ENCODE measurements at places on chromosomes 6 and 20. TPM values are rescaled to one million over a fixed set of nuclear protein-coding genes. Genes with fewer than 3 reads are reported as not detected.
A peak's percentile ranks its signal among the peaks of the same experiment; 100 is the strongest.

Gene LST1
- total RNA-seq = 12.9 TPM

Gene BCAS4
- 8.0 TPM for total RNA-seq

Gene HRH3
- total RNA-seq = not detected

Gene OR2B2
- total RNA-seq = not detected

Gene ADGRB3
- not detected for total RNA-seq

Gene IL17F
- total RNA-seq = 0.64 TPM

Gene DPPA5
- not detected for total RNA-seq

Gene EFCAB8
- total RNA-seq = 1.2 TPM

Gene NRN1
- total RNA-seq = not detected

GRCh38 chr6:9316831-9317230 lies 881.5 kb upstream of the SLC35B3 start:
- no peak overlapping the region for H3K27ac ChIP-seq
- DNase-seq = no peak
- H3K27me3 ChIP-seq = no peaks in the 10 kb centered on the region
- H3K4me1 ChIP-seq = no peaks in the 10 kb centered on the region
- no peak overlapping the region for H3K4me3 ChIP-seq

DNA sequence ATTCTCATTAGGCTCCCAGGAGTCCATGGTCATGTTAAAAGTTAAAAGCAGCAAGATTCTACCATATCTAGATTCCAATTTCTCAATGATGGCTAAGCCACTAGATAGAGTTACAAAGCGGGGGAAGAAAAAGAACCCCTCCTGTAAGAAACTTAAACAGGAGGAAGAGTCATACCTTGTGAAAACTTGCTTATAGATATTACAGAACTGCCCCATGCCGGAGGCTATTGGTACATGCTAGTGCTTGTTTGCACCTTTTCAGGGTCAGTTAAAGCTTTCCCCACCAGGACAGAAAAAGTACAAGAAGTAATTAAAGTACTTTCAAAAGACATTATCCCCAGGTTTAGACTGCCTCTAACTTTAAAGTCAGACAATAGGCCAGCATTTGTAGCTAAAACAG lies 15.5 kb upstream of the GSTA3 start:
- no peak for DNase-seq
- H3K27ac ChIP-seq = no peak overlapping the region
- peaks cover 5% of the 10 kb centered on the region for H3K27me3 ChIP-seq
- H3K4me1 ChIP-seq = no peaks in the 10 kb centered on the region
- no peak overlapping the region for H3K4me3 ChIP-seq
- H3K36me3 ChIP-seq = no peaks in the 10 kb centered on the region

GRCh38 chr20:63503524-63503923 lies 4.6 kb upstream of the EEF1A2 start:
- H3K4me1 ChIP-seq = peaks cover 6% of the 10 kb centered on the region
- DNase-seq = no peak
- no peak overlapping the region for H3K27ac ChIP-seq
- H3K4me3 ChIP-seq = no peak overlapping the region

DNA sequence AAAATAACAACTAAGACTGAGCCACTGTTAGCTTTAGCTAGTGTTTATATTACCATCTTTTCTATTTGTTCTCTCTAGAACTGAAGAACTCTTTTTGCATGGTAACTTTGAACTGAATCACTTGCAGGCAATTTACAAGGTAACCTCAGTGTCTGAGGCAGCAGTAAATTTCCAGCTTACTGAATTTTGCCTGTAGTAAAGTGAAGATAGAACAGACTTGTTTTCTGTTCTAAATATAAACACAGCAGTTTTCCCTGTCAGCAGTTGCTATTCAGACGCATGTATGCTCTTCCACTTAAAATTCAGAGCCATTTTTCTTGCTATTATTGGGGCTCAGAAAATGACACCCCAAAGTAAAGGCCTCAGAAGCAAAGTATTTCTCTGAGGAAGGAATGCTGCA lies 974.0 kb upstream of the GJE1 start:
- H3K4me1 ChIP-seq = no peaks in the 10 kb centered on the region
- H3K36me3 ChIP-seq = no peaks in the 10 kb centered on the region
- H3K27ac ChIP-seq = no peak overlapping the region
- no peaks in the 10 kb centered on the region for H3K27me3 ChIP-seq
- DNase-seq = no peak

DNA sequence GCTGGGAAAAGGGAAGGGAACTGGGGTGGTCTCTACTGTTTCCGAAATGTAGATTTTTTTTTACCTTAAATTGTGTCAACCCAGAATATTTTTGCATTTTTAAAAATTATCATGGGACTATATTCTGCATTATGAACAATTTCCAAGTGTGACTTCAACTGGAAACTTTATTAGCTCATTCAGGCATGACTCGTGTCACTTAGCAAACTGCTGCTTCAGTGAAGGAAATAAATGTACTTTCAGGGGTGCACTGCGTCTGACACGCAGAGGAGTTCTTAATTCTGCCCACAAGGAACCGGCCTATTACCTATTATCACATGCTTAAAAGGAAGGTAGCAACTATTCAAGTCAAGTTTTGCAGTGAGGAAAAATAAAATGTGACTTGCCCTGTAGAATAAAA lies 291.3 kb upstream of the PRDM1 start:
- DNase-seq = no peak
- no peak overlapping the region for H3K27ac ChIP-seq
- no peak overlapping the region for H3K4me3 ChIP-seq
- peaks cover 2% of the 10 kb centered on the region for H3K27me3 ChIP-seq
- H3K36me3 ChIP-seq = no peaks in the 10 kb centered on the region

- H3K4me3 ChIP-seq = no peak overlapping the region
- H3K4me1 ChIP-seq = no peaks in the 10 kb centered on the region
- H3K27ac ChIP-seq = no peak overlapping the region
- no peaks in the 10 kb centered on the region for H3K36me3 ChIP-seq
- DNase-seq = no peak
- H3K27me3 ChIP-seq = peaks cover 2% of the 10 kb centered on the region
Measured at GRCh38 chr6:18327626-18328025, 59.5 kb upstream of the RNF144B start.

GRCh38 chr6:24004062-24004461 lies 122.0 kb upstream of the NRSN1 start:
- H3K4me3 ChIP-seq = no peak overlapping the region
- no peaks in the 10 kb centered on the region for H3K27me3 ChIP-seq
- no peak for DNase-seq
- H3K27ac ChIP-seq = no peak overlapping the region
- no peaks in the 10 kb centered on the region for H3K36me3 ChIP-seq
- H3K4me1 ChIP-seq = no peaks in the 10 kb centered on the region

GRCh38 chr6:105397987-105398386 lies 4.9 kb downstream of the PREP start:
- peaks cover 20% of the 10 kb centered on the region for H3K36me3 ChIP-seq
- H3K4me1 ChIP-seq = peaks cover 39% of the 10 kb centered on the region
- no peaks in the 10 kb centered on the region for H3K27me3 ChIP-seq
- DNase-seq = no peak
- no peak overlapping the region for H3K4me3 ChIP-seq

DNA sequence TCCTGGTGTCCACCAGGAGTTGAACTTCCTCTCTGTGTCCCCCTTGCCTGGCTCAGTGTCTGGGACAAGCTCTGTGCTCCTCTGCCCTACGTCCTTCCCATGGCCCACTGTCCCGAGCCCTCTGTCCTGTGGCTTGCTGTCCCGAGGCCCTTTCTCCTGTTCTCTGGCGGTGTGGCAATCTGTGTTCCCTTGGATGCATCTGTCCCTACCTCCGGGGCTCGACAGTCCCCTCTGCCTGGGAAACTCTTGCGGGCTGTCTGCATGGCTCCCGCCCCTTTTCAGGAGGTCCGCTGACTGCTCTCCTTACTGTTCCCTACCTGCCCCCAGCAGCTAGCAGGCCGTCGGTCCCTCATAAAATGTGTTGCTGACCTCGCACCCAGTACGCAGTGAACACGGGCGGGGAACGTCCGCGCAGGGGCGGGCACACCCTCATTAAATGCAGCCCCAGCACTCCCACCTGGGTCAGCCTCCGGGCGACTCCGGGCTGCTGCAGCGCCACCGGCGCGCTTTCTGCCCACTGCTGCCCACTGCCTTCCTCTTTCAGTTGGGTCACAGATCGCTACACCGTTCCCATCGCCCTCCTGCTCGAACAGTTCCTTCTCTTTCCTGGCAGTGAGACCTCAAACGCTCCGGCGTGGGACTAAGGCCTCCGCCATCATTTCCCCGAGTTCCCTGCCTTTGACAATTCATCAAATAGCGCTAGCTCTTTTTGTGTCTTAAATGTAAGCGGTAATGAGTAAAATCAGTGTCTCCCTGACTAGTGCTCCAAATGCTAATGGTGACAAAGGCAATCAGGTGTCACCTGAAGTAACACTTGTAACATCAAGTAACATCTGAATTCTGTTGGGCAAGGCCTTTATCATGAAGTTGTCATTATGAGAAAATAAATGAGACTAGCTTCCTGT lies 60.5 kb downstream of the RSPH3 start:
- H3K4me3 ChIP-seq = peak overlapping the region; percentile 45
- no peak overlapping the region for H3K27ac ChIP-seq
- H3K36me3 ChIP-seq = no peaks in the 10 kb centered on the region
- DNase-seq = peak; percentile 7

- H3K27me3 ChIP-seq = no peaks in the 10 kb centered on the region
- DNase-seq = no peak
- no peak overlapping the region for H3K4me3 ChIP-seq
- H3K27ac ChIP-seq = no peak overlapping the region
Measured at GRCh38 chr6:15630202-15630601, 32.6 kb downstream of the DTNBP1 start.

DNA sequence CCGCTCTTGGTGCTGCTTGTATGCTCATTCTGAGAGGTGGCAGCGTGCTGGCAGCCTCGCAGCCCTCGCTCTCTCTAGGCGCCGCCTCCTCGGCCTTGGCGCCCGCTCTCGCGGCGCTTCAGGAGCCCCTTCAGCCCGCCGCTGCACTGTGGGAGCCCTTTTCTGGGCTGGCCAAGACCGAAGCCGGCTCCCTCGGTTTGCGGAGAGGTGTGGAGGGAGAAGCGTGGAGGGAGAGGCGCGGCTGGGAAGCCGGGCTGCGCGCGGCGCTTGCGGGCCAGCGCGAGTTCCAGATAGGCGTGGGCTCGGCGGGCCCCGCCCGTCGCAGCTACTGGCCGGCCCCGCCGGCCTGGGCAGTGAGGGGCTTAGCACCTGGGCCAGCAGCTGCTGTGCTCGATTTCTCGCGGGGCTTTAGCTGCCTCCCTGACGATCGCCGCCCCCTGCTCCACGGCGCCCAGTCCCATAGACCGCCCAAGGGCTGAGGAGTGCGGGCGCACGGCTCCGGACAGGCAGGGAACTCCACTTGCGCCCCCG lies 19.5 kb upstream of the FAM8A1 start:
- no peak for DNase-seq
- peaks cover 6% of the 10 kb centered on the region for H3K4me1 ChIP-seq
- peaks cover 11% of the 10 kb centered on the region for H3K27me3 ChIP-seq
- no peak overlapping the region for H3K27ac ChIP-seq

GRCh38 chr20:7933346-7933745 lies 6.9 kb downstream of the HAO1 start:
- H3K4me3 ChIP-seq = no peak overlapping the region
- no peaks in the 10 kb centered on the region for H3K27me3 ChIP-seq
- no peak overlapping the region for H3K27ac ChIP-seq
- no peaks in the 10 kb centered on the region for H3K4me1 ChIP-seq

GRCh38 chr20:9408422-9409300 lies 105.7 kb upstream of the LAMP5 start:
- no peaks in the 10 kb centered on the region for H3K4me1 ChIP-seq
- DNase-seq = no peak
- H3K4me3 ChIP-seq = no peak overlapping the region
- H3K36me3 ChIP-seq = no peaks in the 10 kb centered on the region

DNA sequence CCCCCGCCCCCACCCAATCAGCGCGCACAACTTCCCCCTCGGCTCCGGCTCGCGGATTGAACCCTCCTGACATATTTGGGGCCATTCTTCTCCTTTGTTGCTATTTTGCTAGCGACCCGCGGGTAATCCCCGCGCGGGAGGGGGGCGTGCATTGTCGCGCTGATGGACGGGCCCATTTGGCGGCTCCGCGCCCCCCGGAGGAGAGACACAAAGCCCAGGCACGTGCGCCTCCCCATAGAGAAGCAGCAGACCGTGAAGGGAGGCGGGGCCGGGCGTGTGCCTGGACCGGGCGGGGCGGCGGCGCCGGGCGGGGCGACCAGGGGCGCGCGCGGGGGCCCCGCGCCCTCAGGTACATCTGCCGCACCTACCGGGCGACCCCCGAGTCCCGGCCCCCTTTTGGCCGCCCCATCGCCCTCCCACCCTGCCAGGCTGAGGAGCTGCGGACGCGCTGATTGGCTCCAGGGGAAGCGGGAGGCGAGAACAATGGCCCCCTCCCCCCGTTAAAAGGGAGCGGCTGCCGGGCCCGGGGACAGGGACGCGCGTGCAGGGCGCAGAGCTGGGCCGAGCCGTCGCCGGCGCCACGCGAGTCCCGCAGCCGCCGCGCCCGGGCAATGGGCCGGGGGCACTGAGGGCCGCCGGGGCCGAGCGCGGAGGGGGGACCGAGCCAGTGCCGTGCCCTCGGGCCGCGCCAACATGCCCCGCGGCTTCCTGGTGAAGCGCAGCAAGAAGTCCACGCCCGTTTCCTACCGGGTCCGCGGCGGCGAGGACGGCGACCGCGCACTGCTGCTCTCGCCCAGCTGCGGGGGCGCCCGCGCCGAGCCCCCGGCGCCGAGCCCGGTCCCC lies at the start of gene INSM1:
Gene INSM1, plus strand, starts transcription at position 530 of the 843 bp plus-strand sequence. Its CDS starts 164 bp downstream, at position 694.
- no peak within 1 kb of the TSS for H3K27ac ChIP-seq
- H3K4me1 ChIP-seq = peaks cover 5% of the 10 kb centered on the region
- H3K4me3 ChIP-seq = no peak within 1 kb of the TSS
- no peaks in the 10 kb centered on the region for H3K36me3 ChIP-seq

DNA sequence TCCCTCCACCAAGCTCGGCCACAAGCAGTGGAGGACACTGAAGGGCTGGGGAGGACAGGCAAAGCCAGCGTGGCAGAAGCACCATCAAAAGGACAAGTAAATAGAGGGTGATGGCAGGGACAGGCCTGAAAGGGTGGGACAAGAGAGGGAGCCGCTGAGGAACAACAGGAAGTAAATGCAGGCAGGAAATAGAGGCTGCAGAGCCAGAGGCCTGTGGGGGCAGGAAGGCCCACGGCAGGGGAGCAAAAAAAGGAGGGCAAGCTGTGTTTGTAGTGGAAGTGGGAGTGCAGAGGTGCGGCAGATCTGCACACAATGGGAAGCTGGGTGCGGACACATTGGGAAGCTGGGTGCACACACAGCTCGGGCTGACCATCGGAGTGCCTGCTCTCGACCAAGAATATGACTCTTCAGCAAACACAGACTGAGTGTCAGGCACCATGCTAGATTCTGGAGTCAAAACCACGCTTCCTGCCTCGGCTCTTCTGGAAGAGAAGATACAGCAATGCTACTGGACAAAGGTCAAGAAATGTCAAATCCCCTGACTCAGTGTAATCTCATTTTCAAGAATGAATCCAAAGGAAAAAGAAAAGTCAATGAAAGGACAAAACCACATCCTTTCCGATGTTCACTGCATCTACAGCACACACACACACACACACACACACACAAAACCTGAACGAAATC lies 40.4 kb upstream of the RAB22A start:
- peaks cover 17% of the 10 kb centered on the region for H3K36me3 ChIP-seq
- H3K4me1 ChIP-seq = peaks cover 18% of the 10 kb centered on the region
- H3K27me3 ChIP-seq = no peaks in the 10 kb centered on the region
- no peak overlapping the region for H3K27ac ChIP-seq
- DNase-seq = no peak

Data from CD4-positive, CD25-positive, alpha-beta regulatory T cell (primary cell).